ENCODE measurements at places on chromosomes 7 and 10.

GRCh38 chr10:124700293-124701037, 43.7 kb downstream of the FAM53B start:
- no peak for DNase-seq

GRCh38 chr10:14580671-14581332, 193.9 kb downstream of the FAM107B start:
- DNase-seq = no peak

DNA sequence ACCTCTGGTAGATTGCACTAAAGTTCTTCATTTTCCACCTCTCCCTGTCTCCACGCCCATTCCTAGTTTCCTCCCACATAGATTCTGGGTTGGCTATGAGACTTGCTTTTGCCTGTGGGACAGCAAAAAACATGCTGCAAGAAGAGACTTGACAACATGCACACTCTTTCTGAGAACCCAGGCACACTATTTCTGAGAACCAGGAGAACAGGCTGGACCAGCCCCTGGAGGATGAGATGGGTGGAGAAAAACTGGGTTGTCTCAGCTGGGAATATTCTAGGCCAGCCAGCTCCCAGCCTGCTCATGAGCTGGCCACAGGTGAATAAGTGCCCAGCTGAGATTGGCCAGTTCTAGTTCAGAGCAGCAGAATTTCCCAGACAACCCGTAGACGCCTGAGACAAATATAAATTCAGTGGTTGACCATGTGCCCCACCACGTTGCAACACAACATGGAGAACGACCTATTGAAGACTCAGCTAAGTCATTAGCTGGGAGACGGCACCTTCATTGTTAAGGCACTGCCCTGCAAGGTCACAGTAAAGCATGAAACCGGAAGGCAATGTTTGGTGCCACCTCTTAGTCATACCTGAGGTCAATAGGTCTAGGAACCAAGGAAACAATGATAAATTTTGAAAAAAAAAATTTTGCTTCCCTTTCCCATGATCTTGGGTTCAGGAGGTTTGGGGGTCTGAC, 92.7 kb upstream of the AKR1E2 start:
- DNase-seq = no peak

DNA sequence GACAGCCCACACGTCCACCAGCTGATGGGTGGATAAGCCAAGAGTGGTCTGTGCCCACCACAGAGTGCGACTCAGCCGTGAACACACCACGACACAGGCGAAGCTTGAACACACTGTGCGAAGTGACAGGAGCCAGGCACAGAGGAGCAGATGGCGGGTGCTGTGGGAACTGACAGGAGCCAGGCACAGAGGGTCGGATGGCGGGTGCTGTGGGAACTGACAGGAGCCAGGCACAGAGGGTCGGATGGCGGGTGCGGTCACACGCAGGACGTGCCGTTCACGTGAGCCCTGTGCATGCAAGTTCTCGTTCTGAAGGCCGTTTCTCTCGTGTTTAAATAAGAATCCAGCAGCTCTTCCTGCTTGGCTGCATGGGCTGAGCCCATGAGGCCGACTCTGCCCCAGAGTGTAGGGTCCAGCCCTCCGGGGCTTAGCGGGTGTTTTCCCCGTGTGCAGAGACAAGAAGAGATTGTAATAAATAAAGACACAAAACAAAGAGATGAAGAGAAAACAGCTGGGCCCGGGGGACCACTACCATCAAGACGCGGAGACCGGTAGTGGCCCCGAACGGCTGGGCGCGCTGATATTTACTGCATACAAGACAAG, 5.9 kb upstream of the ADAP1 start:
- no peak for DNase-seq

DNA sequence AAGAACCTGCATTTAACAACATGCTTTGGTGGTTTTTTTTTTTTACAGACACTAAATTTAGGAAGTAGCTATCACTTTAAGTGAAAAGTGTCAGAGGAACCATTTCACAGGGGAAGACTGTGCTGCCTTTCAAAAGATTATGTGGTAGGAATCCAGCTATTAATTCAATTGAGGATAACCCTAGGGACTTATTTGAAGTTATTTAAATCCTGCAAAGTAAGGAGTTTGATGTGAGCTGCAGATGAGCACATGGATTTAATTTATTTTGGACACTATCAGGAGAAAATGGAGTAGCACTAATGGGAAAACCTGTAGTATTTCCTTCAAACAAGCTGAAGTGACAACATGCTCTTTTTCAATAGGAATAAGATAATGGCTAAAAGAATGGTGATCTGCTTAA, 419.8 kb downstream of the ANKRD7 start:
- DNase-seq = no peak

DNA sequence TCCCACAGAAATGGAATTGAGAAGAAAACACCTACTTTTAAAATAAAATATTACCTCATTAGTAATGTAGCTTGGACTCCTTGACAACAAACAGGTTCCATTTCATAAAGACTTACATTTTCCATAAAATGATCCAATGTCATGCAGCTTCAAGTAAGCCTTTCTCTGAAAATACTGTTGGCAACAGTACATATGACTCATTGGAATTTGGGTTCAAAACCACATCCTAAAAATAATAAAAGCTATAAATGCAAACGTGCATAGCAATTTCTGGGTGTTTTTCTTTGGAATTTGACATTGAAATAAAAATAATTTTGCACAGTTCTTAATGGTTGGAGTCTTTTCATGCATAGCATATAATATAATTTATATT, 47.9 kb downstream of the FHIP2A start:
- no peak for DNase-seq

DNA sequence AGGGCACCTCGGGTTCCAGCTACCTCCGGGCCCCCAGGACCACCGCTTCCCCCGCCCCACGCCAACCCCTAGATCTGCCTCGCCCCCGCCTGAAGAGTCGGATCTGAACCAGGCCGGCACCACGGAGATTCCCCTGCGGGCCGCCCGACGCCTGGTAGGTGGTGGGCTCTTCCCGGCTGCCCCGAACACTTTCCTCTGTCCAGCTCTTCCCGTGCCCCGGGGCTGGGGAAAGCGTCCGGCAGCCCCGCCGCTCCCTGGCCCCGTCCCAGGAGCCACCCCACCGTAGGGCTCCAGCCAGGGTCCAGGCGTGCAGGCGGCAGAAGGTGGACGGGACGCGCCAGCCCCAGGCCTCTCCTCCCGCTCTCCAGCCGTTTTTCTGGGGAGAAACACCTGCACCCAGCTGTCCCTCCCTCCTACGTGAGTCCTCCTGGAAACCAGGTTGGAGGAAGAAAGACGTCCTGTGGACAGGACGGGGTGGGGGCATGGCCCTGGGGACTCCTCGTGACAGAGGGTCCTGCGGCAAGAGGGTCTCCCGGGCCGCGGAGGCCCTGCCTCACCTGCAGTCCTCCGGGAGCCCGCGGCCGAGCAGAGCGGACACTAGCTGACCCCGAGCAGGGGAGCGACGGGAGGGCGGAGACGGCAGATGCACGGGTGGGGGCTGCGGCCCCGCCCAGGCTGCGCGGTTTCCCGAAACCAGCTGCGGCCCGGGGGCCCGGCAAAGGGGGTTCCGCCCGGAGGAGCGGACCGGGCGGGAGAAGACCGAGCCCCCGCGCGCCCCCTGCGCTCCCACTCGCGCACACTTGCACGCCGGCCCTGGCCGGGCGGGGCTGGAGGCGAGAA, at the start of gene TMEM176B:
Gene TMEM176B, minus strand, starts transcription at position 624 of the 840 bp plus-strand sequence. CDS start 3,795 bp downstream, outside the sequence.
- no peak for DNase-seq

GRCh38 chr10:132354356-132355094, 22.5 kb downstream of the LRRC27 start:
- DNase-seq = no peak
